Glutamatergic neuron (in vitro differentiated cells): ENCODE measurements at places on chromosomes 6 and 20.
A peak's percentile ranks its signal among the peaks of the same experiment; 100 is the strongest.

GRCh38 chr6:20800229-20800628 lies 266.0 kb downstream of the CDKAL1 start:
- no peaks in the 10 kb centered on the region for H3K36me3 ChIP-seq
- no peak for DNase-seq
- no peaks in the 10 kb centered on the region for H3K27me3 ChIP-seq
- no peak overlapping the region for H3K4me3 ChIP-seq

- H3K27me3 ChIP-seq: no peaks in the 10 kb centered on the region
- no peak overlapping the region for H3K27ac ChIP-seq
- H3K4me1 ChIP-seq: peaks cover under 1% of the 10 kb centered on the region
- no peak overlapping the region for H3K4me3 ChIP-seq
- no peak for DNase-seq
Observed at GRCh38 chr6:79463621-79464050, 73.6 kb downstream of the LCA5 start.

DNA sequence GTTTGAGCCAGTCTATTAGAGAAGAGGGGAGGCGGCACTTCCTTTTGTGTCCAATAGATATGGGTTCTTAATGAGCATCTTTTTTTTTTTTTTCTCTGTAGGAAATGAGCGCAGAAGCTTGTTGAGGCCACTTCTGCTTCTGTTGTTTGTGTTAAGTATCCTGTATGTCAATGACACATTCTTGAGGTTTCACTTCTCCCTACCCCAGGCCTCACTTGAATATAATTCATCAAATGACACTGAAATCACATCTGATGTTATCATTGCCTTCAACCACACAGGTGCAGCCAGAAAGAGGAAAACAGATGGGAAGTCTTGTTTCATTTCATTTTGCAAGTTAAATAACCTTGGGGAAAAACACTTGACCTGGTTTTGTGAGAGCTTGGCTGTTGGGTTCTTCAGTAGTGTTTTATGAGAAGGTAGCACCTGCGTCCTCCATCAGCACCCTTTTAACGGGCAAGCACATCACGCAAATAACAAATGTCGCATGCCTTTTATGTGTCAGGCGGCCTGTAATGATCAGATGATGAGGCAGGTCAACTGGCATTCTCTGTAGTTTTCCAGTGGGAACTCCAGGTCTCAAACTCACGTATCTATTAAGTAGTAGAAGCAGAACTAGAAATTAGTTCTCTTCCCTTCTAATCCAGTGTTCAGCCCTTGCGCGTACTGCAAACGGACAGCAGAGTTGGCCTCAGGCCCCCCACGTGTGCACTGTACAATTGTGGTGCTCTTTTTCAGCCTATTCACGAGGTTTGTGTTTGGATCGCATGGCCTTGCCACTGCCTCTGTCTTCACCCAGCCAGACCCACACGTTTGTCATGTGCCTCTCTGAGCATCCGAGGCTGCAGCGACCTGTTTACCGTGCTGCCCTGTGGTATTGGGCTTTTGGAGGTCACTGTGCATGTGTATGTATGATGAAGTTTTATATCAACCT lies 23.5 kb downstream of the PLEKHG1 start:
- H3K27ac ChIP-seq: no peak overlapping the region
- no peak for DNase-seq
- H3K27me3 ChIP-seq: no peaks in the 10 kb centered on the region
- H3K36me3 ChIP-seq: peaks cover 4% of the 10 kb centered on the region
- no peaks in the 10 kb centered on the region for H3K4me1 ChIP-seq
- no peak overlapping the region for H3K4me3 ChIP-seq

- no peak overlapping the region for H3K4me3 ChIP-seq
- H3K27me3 ChIP-seq: no peaks in the 10 kb centered on the region
- no peak for DNase-seq
- no peak overlapping the region for H3K27ac ChIP-seq
- H3K4me1 ChIP-seq: no peaks in the 10 kb centered on the region
Observed at GRCh38 chr20:41260734-41261220, 56.8 kb downstream of the ZHX3 start.

GRCh38 chr6:38673397-38674165 lies 29.4 kb downstream of the GLO1 start:
- no peak for DNase-seq
- no peaks in the 10 kb centered on the region for H3K36me3 ChIP-seq
- no peak overlapping the region for H3K4me3 ChIP-seq
- H3K27me3 ChIP-seq: no peaks in the 10 kb centered on the region

DNA sequence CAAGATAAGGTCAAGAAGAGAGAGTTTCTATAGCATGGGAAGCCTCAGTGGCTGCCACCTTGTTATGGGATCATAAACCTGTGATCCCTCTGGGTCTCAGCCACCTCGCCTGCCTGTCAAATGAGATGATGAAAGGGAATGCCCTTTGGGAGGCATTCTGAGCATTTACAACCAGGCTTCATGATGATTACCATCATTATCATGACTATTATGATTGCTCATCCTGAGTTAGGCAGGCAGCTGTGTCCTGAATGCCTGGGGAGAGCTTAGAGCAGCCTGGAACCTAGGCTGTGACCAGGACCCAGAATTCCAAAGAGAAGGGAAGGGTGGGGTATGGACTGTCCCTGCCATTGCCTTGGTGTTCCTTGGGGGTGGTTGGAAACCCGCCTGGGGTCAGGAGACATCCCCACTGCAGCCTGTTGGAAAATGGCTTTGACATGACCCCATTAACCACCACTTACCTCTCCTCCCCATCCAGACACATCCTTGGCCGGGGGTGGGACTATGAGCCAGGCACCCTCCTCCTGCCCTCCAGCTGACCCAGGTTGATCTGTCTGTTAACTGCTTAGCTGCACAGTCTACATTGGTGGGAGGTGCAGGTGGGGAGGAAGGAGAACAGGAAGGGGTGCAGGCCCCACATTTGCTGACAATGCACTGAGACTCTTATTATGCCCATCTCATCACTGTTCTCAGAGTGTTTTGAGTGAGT lies 51.9 kb downstream of the LRFN2 start:
- no peak overlapping the region for H3K4me3 ChIP-seq
- H3K27me3 ChIP-seq: peaks cover 6% of the 10 kb centered on the region
- H3K4me1 ChIP-seq: no peaks in the 10 kb centered on the region
- no peak overlapping the region for H3K27ac ChIP-seq
- DNase-seq: no peak

DNA sequence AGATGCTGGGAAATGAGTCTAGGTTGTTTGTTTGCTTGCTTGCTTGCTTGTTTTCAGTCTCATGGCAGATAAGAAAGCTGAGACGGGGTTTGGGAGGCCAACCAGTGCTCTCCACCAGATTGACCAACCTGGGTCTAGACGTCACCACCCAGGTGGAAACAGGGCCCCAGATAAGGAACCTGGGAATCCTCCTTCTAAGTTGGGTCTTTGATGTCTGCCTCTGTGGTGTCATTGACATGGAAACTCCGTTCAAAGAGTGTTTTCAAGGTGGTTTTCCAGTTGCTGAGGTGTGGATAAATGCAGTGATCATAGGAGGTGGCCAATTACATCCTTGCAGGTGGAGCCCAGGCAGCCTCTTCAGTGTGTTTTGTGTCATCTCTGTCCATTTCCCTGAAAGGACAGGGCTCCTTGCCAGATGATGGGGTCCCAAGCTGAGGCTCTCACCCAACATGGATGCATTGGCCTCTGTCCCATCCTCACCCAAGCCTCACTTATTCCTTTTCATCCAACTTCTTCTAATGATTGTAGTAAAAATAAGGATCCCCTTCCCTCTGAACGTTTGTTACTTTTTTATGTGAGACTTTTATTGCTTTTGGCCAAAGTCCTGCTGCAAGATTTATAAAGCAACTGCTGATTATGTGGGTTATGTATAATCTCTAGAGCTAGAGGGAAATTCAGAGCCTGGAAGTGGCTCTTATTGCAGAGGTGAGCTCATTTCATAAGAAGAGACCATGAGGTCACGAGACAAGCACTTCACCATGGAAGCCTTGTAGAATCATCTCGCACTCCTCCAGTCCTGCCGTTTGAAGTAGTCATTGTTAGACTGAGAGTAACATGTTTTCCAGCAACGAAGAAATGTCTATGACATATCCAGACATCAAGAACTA lies 32.0 kb upstream of the SYNDIG1 start:
- H3K4me3 ChIP-seq: no peak overlapping the region
- H3K27ac ChIP-seq: no peak overlapping the region
- H3K27me3 ChIP-seq: peaks cover 4% of the 10 kb centered on the region
- no peak for DNase-seq
- H3K36me3 ChIP-seq: no peaks in the 10 kb centered on the region
- peaks cover 12% of the 10 kb centered on the region for H3K4me1 ChIP-seq

GRCh38 chr20:52992632-52993031 lies 20.5 kb downstream of the TSHZ2 start:
- peaks cover 2% of the 10 kb centered on the region for H3K4me1 ChIP-seq
- no peaks in the 10 kb centered on the region for H3K27me3 ChIP-seq
- no peak overlapping the region for H3K4me3 ChIP-seq

GRCh38 chr6:124493259-124493658 lies 469.0 kb upstream of the RNF217 start:
- DNase-seq: no peak
- H3K27me3 ChIP-seq: no peaks in the 10 kb centered on the region

- peaks cover 12% of the 10 kb centered on the region for H3K4me1 ChIP-seq
- H3K27me3 ChIP-seq: peaks cover 4% of the 10 kb centered on the region
- no peaks in the 10 kb centered on the region for H3K36me3 ChIP-seq
- no peak for DNase-seq
- H3K4me3 ChIP-seq: no peak overlapping the region
Observed at GRCh38 chr6:53353624-53354023, 4.9 kb upstream of the ELOVL5 start.

DNA sequence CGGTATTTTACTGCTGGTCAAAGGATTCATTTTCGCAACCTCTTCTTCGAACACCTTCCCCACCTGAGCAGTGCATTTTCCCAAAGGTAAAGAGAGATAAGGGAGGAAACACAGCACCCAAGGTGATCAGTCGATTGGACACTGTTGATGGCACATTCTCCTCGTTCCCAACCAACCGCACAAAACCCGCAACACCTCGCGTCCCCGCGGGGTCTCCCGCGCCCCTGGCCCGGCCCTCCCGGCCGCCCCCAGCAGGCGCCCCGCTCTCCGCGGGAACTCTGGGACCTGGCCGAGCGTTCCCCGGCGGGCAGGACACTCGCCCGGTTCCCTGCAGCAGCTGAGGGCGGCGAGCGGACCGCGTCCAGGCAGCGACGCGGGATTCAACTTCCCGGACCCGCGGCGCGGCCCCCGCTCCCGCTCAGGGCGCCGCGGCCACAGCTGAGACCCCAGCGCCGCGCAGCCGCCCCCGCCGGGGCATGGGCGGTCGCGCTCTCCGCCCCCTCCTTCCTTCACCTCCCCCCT lies 506 bp downstream of the RGS17 start:
- H3K36me3 ChIP-seq: peaks cover 5% of the 10 kb centered on the region
- H3K27ac ChIP-seq: peak overlapping the region; percentile 96
- peak; percentile 67 for DNase-seq

GRCh38 chr20:51001430-51002265 lies 21.3 kb downstream of the KCNG1 start:
- H3K4me3 ChIP-seq: no peak overlapping the region
- DNase-seq: no peak
- H3K36me3 ChIP-seq: no peaks in the 10 kb centered on the region
- H3K4me1 ChIP-seq: no peaks in the 10 kb centered on the region
- peaks cover 8% of the 10 kb centered on the region for H3K27me3 ChIP-seq

DNA sequence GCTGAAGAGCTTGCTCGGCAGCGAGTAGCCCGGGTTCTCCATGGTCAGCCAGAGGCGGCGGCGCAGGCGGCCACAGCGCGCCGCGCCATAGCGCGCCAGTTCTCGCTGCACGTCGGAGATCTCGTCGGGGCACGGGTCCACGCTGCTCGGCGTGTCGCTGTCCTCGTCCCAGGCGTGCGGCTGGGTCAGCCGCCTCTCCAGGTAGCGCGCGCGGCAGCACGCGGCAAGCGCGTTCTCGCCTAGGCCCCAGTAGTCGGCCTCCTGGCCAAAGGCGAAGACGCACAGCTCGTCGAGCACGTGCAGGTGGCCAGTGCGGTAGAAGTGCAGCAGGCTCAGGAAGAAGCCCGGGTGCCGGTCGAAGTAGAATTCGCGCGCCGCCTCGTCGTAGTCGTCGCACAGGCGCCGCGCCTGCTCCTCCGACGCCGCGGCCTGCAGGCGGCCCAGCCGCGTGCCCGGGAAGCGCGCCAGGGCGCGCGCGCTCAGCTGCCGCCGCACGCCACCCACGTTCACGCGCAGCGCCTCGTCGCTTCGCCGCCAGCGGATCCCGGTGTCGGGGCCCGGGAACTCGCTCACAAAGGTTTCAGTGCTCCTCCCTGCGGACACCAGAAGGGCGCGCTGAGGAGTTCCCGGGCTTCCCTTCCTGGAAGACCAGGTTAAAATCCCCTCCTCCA lies 2.7 kb downstream of the KCNS1 start:
- DNase-seq: peak; percentile 65
- no peak overlapping the region for H3K27ac ChIP-seq
- H3K36me3 ChIP-seq: no peaks in the 10 kb centered on the region
- H3K27me3 ChIP-seq: peaks cover 13% of the 10 kb centered on the region

GRCh38 chr20:57717797-57718196 lies 8.0 kb upstream of the PMEPA1 start:
- H3K4me3 ChIP-seq: no peak overlapping the region
- H3K36me3 ChIP-seq: no peaks in the 10 kb centered on the region
- peaks cover 1% of the 10 kb centered on the region for H3K4me1 ChIP-seq
- no peak overlapping the region for H3K27ac ChIP-seq
- no peak for DNase-seq
- peaks cover 2% of the 10 kb centered on the region for H3K27me3 ChIP-seq

DNA sequence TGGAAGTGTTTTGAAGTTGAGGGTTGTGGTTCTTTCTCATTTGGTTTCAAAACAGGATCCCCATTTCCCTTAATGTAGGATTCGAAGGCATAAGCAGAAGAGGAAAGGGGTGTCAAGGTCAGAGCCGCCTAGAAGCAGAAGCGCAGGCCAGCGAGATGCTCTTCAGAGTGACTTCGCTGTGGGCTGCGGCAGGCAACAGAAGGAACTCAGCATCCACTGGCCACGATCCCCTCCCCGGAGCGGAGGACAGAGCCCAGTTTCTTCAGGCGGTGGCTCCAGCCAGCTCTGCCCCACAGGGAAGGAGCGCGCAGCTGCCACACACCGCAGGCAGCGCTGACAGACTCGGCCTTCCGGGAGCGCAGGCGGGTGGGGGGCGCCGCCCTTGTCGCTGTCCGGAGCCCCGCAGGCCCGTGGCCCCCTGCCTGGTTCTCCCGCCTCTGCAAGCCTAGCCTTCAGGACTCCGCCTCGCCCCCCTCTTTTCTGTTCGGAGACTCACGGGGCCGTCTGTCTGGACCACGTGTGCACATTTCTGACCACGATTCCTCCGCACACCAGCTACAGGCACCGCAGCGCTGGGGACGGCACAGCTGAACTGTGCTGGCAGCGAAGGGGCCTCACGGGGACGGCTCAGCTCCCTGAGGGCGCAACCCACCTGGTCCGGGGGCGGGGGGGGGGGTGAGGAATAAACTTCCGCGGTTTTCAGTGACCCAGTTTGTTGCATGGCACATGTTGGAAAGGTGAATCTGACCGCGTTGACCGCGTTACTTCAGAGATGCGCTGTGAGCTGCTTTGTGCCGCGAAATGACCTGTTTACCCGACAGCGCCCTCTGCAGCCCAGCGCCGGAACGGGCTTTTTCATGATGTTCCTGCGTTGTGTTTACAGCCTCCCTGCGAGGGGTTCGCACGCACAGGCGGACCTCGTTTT lies 26.1 kb downstream of the TTLL2 start:
- peak; percentile 91 for DNase-seq
- peak overlapping the region; percentile 88 for H3K4me3 ChIP-seq
- peak overlapping the region; percentile 79 for H3K27ac ChIP-seq
- H3K36me3 ChIP-seq: peaks cover 9% of the 10 kb centered on the region
- H3K4me1 ChIP-seq: peaks cover 16% of the 10 kb centered on the region
